NCI-H2171 (cell line): ENCODE measurements at places on chromosomes 7 and 10.

GRCh38 chr10:124035928-124036558 lies 57.4 kb downstream of the CHST15 start:
- peak; percentile 14 for DNase-seq

- DNase-seq = no peak
Observed at GRCh38 chr7:54161621-54162020, 380.6 kb upstream of the VSTM2A start.

DNA sequence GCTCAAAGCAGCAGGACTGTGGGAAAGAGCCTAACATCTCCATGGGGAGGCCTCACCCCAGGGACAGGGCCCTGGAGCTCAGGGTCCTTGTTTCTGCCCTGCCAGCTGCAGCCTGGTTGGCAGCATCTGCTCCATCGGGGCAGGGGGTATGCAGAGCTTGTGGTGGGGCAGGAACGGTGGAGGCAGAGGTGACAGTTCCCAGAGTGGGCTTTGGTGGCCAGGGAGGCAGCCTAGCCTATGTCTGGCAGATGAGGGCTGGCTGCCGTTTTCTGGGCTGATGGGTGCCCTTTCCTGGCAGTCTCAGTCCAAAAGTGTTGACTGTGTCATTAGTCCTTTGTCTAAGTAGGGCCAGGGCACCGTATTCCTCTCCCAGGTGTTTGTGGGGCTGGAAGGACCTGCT lies 12.2 kb upstream of the AHCYL2 start:
- no peak for DNase-seq

DNA sequence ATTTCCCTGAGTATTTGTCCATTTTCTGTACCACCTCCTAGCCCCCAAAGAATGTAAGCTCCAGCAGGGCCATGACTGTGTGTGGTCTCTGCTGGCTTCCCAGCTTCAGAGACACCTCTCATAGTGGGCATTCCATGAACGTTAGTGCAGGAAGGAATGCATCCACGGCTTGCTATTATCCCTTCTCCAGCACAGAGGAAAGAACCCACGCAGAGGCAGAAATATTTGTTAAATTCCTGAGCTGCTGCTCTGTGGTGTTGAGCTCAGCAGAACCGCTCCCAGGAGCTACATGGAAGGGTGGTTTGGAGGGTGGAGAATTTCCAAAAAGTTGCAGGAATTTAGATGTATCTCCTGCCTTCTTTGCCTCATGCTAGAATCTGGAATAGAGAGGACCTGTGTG lies 275.2 kb downstream of the POU6F2 start:
- DNase-seq = no peak

- peak; percentile 25 for DNase-seq
Observed at GRCh38 chr7:126778101-126778500, 474.6 kb downstream of the GRM8 start.

GRCh38 chr10:122487174-122487765 lies 25.9 kb downstream of the HTRA1 start:
- DNase-seq = peak; percentile 36

DNA sequence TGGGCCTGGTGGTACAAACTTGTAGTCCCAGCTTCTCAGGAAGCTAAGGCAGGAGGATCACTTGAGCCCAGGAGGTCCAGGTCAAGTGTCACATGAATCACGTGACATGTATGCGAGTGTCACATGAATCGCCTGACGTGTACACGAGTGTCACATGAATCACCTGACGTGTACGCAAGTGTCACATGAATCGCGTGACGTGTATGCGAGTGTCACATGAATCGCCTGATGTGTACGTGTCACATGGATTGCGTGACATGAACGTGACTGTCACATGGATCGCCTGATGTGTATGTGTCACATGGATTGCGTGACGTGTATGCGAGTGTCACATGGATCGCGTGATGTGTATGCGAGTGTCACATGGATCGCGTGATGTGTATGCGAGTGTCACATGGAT lies 9.5 kb upstream of the ADARB2 start:
- DNase-seq = no peak

DNA sequence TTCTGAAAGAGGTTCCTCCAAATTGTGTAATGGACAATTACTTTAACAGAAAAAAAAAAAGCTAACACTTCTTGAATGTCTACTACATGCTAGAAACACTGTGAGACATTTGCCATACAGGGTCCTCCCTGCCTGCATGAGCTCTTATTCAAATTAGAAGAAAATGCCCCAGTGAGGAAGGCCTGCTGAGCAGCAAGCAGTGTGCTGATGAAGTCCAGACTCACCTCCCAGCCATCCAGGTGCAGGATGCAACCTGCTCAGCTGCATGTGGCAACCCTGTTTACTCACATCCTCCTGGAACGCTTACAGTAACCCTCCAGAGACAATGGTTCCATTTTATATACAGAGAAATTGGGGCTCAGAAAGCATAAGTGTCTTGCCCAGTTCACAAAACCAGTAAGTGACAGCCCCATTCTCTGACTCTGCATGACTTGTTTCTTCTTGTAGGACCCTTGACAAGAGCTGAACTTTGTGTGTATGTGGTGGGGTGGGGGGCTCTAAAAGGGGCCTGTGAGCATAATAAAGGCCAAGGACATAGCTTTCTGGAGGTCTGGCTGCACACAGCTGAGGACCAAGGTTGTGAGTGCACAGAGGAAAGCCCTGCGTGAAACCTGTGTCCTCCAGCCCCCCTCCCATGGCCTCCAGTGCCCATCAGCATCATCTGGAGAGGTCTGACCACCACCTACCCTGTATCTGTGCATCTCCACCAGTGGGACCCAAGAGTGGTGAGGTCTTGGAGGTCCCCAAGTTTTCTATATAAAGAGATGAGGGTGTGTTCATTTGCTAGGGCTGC lies 387.8 kb downstream of the GRID1 start:
- no peak for DNase-seq

DNA sequence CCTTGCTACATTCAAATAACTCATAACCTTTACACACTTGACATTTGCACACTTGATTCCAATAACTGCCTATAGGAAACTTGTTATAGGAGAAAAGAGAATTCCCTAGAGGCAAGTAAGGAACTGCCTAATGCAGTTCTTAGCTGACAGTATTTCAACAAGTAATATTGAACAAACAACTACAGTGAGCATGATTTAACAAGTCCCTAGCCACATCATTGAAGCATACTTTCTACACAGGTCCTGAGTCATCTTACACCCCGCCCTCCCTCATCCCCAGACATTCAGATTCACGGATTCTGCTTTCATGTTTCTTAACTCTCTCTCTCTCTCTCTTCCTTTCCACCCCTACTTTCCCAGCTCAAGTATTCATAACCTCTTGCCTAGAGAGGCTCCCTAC lies 153.5 kb downstream of the LSM5 start:
- peak; percentile 7 for DNase-seq

GRCh38 chr7:148182264-148182663 lies 408.3 kb upstream of the C7orf33 start:
- no peak for DNase-seq

GRCh38 chr10:77156406-77156879 lies 481.2 kb downstream of the KCNMA1 start:
- no peak for DNase-seq

DNA sequence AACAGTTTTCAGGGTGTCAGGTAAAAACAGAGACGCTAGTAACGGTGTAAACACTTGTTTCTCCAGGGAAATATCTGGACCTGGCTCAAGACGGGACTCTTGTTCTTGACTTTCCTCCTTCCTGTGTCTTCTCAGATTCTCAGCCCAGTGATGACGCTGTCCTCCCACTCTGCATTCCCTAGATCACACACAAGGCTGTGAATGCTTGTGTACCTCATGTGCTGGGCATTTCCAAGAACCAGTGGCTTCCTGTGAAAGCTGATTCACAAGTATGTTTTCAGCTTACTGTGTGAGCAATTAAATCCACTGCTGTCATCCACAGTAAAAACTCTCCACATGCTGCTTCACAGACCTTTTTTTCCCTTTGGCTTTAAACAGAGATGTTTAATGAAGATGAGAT lies 193.8 kb upstream of the DPP6 start:
- no peak for DNase-seq

DNA sequence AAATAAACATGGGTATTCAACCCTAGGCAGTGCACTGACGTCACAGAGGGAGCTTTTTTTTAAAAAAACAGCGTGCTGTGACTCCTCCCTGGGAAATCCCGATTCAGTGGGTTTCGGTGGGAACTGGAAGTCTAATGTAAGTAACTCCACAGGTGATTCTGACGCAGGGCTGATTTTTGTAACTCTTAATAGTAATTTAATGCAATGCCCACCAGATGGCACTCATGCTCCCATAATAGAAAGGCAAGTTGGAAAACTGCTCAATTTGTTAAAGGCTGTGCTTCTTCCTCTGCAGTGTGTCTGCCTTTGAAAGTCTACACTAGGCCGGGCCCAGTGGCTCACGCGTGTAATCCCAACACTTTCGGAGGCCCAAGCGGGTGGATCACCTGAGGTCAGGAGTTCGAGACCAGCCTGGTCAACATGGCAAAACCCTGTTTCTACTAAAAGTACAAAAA lies 10.9 kb upstream of the RSU1 start:
- DNase-seq = peak; percentile 25

DNA sequence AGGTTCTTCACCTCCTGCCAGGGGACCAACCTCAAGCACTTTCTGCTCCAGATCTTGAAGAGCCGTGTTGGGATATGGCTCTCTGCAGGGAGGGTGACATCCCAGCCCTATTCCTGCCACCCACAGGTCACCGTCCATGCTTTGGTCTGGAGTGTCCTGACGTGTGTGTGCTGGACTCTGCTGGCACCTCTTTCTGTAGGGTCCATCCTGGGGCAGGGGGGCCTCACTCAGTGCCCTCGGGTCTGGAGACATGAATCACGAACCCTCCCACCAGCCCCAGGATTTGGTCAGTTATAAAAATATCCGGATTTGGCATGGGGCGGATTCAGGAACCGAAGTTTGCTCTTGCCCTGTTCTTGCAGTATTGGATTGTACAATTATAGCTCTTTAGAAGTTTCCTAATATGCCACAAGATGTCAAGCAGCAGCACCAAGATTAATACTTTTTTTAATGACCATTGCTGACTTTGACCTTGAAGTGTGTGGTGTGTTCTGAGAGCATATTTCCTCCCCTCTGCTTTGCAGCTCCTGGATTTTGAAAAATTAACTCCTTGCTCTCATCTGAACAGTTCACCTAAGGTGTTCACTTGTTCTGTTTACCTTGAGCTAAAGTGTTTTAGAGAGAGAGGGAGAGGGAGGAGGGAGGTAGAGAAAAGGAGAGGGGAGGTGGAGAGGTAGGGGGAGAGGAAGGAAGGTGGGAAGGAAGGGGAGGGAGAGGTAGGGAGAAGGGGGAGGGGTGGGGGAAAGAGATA lies 95.4 kb upstream of the SHH start:
- no peak for DNase-seq

- no peak for DNase-seq
Observed at GRCh38 chr10:82452046-82452445, 577.1 kb downstream of the NRG3 start.

GRCh38 chr7:55250313-55250712 lies 114.8 kb upstream of the LANCL2 start:
- DNase-seq = peak; percentile 5

DNA sequence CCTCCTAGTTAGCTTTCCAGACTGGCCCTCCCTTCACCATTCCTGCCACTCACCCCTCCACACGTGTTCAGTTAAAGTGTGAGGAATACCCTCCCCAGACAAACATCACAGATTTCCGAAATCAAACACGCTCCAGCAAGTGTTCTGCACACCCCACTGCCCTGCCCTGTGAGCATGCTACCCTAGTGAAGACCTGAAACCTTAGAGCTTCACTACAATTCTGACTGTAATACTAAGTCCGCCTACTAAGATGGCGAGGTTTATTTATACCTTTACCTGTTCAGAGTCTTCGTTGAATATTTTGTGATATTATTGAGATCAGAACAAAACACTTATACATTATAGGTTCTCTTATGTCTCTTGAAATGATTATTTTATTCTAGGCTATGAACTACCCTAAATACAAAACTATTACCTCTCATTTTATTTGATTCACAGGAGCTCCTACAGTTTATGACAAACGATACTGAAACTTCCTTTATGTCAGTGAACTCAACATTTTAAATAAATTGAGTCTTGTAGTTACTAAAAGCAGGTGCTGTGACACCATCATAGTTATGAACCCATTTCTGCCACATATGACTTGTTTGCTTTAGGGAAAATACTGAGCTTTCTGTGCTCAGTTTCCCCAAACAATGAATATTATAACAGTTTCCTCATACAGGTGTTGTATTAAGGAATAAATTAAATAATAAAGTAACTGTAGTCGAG lies 8.6 kb downstream of the SCIN start:
- DNase-seq = no peak

- no peak for DNase-seq
Observed at GRCh38 chr10:86970982-86971231, 2.6 kb downstream of the ADIRF start.

GRCh38 chr10:75107756-75108683 lies 3.4 kb upstream of the SAMD8 start:
- DNase-seq = no peak

- DNase-seq = no peak
Observed at GRCh38 chr7:25263337-25263736, 35.1 kb upstream of the NPVF start.

DNA sequence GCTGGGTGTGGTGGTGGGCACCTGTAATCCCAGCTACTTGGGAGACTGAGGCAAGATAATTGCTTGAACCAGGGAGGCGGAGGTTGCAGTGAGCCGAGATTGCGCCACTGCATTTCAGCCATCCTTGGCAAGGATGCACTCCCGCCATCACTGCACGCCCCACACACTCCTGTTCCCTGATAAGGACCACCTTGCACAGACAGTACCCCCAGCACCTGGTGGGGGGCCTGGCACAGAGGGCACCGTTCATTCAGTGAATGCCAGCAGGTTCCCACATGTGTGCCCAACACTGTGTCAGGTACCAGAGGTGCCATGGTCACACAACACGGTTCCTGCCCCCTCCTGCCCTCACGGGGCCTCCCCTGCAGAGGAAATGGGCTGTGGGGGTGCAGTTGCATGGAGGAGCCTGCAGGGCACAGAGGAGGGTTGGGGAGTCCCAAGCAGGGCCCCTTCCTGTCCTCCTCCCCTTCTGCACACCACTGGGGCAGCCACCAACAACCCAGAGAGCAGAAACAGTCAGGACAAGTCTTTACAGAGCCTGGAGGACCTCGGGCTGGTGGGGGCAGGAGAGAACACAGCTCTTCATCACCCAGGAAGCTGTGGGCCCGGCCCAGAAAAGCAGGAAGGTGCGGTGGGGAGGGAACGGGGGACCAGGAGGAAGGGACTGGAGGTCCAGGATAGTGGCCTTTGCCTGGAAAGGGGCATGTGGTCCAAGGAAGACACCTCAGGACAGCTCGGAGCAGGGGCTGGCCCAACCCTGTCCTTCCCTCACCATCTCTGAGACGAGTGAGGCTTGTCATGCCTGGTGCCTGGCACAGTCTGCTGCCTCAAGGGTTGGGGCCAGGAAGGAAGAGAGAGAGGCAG lies 7.1 kb downstream of the CRYGN start:
- no peak for DNase-seq

- peak; percentile 75 for DNase-seq
Observed at GRCh38 chr7:332646-333392, 42.8 kb downstream of the FOXL3 start.

DNA sequence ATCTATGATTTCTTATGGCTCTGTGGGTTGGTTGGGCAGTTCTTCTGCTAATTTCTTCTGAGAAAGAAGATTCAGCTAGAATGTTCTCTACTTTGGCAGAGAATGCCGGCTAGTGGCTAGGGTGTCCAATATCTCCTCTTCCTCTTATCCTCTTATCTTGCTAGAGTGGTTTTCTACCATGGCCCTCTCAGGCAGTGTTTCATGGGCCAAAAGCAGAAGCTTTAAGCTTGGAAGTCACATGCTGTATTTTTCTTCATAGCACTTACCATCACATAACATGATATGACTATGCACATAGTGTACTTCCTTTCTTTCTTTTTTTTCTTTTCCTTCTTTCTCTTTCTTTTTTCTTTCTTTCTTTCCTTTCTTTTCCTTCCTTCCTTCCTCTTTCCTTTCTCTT lies 140.0 kb downstream of the ITGB8 start:
- DNase-seq = no peak

- no peak for DNase-seq
Observed at GRCh38 chr7:30893357-30893756, 18.3 kb upstream of the AQP1 start.
